NCI-H1930 (cell line): ENCODE measurements at places on chromosomes 5 and 9.

GRCh38 chr9:36764364-36765076 lies 191.8 kb downstream of the MELK start:
- peak; percentile 29 for DNase-seq

- no peak for DNase-seq
Observed at GRCh38 chr9:37030611-37030939, 3.5 kb downstream of the PAX5 start.

DNA sequence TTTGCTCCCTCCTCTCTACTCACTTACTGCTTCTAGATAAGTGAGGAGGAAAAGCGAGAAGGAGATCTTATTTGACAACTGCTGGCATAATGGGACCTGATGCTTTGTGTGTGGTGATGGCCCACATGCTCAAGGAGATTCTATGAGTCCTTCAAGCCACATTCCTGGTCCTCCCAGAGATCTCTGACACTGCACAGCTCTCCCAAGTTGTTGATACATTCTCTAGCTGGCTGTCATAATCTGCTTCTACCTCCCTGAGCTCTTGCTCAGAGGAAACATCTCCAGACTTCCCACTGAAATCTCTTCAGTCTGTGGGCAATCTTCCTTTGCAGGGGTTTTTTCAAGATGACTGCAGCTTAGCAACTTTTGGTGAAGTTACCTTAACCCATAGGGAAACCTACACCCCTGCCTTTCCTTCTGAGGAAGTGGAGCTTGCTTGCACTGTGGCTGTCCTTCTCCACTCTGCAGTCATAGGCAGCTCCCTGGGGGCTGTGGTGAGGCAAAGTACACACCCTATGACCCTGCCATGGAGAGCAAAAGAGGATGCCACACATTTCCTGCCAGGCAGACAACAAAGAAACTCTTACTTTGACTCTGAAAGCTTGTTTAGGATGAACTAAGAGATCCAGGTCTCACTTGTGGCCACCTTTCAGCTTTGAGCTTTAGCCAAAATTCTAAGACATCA lies 163.8 kb downstream of the TMEM38B start:
- DNase-seq, result no peak

DNA sequence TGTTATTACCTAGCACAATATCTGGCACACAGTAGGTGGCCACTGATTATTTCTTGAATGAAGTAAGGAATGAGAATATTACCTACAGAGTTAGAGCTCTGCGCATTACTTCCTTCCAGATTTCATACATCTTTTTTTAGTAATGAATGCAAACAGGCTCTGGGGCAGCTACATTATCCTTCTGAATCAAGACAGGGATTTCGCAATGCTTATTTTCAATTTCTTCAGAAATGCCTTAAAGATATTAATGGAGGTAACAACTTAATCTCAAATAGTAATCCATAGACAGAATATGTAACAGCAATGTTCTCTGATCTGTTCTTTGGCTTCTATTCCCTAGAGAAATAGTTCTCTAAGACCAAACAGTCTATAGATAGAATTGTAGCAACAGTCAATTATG lies 32.6 kb downstream of the CDKN2A start:
- no peak for DNase-seq

GRCh38 chr9:112848316-112849151 lies 42.1 kb downstream of the SLC46A2 start:
- no peak for DNase-seq

DNA sequence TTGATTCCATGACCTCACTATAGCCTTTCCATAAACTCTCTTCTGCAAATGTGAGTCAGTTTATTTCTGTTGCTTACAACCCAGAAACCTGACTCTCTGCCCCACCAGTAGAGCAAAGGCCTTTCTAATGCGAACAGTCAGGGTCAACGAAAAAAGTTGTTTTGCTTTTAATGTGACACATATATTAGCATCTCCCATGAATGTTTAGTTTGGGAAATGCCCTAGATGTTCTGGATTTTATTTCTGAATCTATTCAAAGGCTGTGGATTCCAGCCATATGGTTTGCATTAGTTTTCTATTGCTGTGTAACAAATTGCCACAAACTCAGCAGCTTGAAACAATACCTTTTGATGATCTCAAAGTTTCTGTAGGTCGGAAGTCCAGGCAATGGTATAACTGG lies 193.5 kb downstream of the GNA14 start:
- DNase-seq, result no peak

GRCh38 chr5:159123700-159124099 lies 24.0 kb upstream of the EBF1 start:
- DNase-seq, result no peak

DNA sequence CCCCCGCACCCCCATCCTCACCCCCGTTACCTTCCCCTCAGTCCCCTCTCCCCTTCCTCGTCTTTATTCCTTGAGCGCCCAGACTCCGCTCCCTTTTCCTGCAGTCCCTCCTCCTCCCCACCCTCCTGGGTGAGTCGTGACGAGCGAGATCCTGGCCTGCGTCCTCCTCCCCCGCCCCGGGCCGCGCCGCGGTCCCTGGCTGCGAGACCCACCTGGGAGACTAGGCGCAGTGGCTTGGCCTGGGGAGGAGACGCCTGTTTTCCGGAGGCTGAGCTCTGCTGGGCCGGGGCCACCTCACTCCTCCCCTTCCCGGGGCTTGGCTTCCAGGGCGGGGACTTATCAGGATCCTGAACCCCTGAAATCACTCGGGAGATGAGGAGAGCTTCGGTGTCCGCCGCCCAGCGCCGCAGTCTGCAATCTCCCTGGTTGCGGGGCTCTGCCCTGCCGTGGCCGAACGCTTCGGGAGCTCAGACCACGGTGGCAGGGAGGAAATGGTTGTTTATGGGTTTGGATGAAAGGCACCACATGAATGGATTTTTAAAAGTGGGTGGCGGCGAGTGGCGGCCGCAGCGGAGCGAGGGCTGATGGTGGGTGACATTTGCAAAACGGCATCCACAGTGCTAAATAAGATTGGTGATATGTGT lies 984 bp downstream of the STXBP1 start:
- DNase-seq, result no peak

- peak; percentile 1 for DNase-seq
Observed at GRCh38 chr5:62977661-62978060, 399.0 kb downstream of the LRRC70 start.

DNA sequence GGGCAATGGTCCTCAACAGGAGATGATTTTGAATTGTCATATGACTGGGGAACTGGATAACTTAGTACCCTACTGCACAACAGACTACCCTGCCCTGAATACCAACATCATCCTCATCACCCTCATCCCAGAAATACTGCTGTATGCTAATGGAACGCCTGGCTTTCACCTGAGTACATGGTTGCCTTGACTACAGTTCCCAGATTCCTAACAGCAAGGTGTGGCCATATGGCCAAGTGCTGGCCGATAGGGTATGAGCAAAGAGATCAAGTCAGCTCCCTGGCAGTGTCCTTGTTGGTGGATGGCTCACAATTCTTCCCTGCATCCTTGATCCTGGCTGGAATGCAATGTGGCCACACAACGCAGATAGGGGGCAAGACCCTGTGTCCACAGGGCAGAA lies 31.2 kb upstream of the IRX2 start:
- DNase-seq, result no peak

DNA sequence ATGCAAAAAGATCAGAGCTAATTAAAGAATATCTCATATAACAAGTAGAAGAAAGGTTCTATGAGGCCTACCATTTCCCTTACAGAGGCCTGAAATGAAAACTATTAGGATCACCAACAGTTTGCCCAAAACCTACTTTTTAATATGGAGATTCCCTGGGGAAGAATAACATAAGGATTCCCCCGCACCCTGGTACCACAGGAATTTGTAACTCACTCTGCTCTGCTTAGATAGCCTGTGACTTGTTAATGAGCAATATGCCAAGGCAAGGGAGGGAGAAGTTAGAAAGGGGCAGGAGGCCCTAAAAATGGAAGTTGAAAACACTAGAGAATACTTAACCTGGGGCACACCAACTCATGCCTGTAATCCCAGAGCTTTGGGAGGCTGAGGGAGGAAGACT lies 107.0 kb downstream of the CDH6 start:
- DNase-seq, result no peak

DNA sequence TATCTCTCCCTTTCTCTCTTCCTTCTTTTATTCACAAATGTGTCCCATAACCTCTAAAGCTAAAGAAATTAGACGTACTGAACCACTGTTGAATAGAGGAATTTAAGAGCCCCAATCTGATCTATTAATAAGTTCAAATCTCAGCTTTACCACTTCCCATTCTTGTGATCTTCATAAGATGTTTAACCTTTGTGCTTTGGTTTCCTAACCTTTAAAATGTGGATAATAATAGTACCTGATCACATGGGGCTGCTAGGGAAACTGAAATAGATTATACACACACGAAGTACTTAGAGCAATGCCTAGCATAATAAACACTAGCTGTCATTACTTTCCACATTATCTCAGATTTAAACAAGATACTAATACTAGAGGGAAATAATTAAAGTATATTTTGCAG lies 324.3 kb upstream of the SEMA6A start:
- DNase-seq, result no peak
